ENCODE measurements at places on chromosomes 11 and 22. TPM values are rescaled to one million over a fixed set of nuclear protein-coding genes. Genes with fewer than 3 reads are reported as not detected.

- peak; percentile 84 for DNase-seq
These were observed 43.3 kb upstream of the EP300 start for GRCh38 chr22:41048791-41049717.

DNA sequence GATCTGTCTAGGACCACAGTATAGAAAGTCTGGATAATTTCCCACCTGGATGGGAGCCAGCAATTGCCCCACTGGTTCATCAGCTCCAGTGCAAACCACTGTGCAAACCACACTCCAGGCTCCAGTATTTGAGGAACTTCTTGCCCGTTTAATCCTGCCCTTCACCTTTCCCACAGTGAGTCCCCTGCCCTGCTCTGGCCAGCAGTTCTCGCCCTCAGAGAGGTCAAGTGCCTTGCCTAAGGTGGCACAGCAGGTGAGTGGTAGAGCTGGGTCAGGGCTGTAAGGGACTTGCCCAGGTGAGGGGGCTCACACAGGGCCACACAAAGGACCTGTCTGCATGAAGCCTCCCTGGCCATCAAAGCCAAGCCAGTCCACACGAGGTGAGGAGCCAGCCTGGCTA lies 24.1 kb downstream of the MS4A10 start:
- DNase-seq, result no peak

GRCh38 chr11:26964339-26964738 lies 29.6 kb upstream of the FIBIN start:
- peak; percentile 65 for DNase-seq

- no peak for DNase-seq
These were observed 7.2 kb upstream of the RASGRP2 start for GRCh38 chr11:64751136-64751535.

DNA sequence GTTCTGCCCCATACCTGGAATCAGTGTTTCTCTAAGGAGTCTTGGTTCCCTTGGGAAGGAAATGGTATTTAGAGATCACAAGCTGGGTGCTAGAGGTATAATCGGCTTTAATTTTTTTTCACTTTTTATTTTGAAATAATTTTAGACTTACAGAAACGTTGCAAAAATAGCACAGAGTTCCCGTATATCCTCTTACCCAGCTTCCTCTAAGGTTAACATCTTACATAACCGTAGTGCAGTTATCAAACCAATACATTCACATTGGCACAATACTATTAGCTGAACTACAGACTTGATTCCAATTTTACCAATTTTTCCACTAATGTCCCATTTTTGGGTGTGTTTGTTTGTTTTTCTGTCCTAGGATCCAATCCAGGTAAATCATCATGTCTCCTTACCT lies 63.8 kb downstream of the RBX1 start:
- no peak for DNase-seq

EED gene
- 17.6 TPM for polyA plus RNA-seq

- peak; percentile 50 for DNase-seq
These were observed 56.7 kb downstream of the CABIN1 start for GRCh38 chr22:24067587-24068376.
